Activated T-cell treated with anti-CD3 and anti-CD28 coated beads, Interleukin-2, amount 50 U/mL, for 72 hours (primary cell): ENCODE measurements at places on chromosomes 11 and 22. TPM values are rescaled to one million over a fixed set of nuclear protein-coding genes. Genes with fewer than 3 reads are reported as not detected.
A peak's percentile ranks its signal among the peaks of the same experiment; 100 is the strongest.

DNA sequence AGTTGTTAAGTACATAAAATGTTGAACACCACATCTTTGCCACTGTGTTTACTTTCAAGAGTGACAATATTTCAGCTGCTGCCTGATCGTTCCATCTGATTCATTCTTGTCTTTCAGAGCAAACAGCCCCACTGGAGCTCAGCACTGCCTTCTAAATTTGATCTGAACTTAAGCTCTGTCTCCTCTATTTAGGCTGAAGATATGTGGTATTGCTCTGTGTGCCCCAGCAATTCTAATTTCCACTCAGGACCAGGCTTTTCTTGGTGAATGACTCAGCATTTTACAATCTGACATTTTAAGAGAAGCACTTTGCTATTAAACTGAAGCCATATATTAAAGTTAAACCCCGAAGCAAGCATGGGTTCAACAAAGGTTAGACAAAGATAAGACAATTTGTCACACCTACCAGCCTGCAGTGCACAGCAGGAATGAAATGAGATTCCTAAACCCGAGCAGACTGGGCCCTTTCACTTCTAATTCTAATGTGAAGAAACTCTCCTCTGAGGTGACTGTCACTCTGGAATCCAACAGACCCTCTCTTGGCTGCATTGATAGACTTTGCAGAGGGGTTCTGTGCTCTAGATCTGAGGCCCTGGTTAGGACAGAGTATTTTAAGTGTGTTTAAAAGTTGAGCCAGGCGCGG is 41.7 kb upstream of the PLET1 start:
- no peak for DNase-seq

DNA sequence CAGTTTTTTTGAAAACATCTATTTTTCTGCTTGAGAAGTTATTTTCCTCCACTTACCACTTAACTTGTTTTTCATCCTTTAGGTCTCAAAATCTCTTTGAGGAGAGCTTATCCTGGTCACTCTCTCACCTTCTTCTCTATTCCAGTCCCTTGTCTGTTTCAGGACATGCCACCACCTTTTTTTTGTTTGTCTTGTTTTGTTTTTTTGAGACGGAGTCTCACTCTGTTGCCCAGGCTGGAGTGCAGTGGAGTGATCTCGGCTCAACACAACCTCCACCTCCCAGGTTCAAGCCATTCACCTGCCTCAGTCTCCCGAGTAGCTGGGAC is 4.6 kb upstream of the BCL2L13 start:
- no peak for DNase-seq

DNA sequence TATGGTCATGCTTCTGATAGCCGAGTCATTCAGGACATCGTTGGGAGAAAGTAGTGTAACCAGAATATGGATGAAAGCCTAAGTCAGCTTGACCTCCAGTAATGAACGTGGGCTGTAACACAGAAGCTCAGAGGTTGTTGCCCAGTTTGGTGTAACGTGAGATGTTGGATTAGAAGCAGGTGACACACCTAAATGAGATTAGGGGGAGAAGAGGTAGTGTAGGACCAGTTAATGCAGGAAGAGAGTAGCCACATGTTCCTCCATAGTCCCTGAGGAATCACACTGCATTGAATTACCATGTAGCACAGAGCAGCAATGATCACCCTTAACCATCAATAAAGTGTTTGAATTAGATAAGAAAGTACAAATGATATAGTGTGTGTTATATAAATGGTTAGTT is 20.4 kb downstream of the FBXO7 start:
- no peak for DNase-seq

DNA sequence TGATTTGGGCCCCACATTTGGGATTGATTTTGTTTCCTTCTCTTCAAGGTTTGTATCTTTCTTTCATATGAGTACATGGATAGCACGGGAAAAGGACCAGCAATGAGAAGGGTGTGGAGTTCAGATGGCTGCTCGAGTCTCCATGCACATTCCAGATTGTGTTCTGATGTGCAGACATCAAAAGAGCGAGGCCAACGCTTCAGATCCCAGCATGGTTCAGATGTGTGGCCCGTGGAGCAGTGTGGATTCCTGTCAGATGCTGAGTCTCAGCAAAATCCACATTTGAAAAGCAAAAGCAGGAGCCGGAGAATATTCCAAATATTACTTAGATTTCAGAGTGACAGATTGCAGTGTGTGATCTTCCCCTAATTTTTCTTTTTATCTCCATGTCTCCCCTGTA is 219.4 kb downstream of the DBX1 start:
- DNase-seq, result no peak

- DNase-seq, result no peak
Measured at GRCh38 chr11:126304457-126305075, 706 bp downstream of the DCPS start.

- no peak for DNase-seq
Measured at GRCh38 chr11:83051760-83052671, 19.7 kb downstream of the RAB30 start.

DNA sequence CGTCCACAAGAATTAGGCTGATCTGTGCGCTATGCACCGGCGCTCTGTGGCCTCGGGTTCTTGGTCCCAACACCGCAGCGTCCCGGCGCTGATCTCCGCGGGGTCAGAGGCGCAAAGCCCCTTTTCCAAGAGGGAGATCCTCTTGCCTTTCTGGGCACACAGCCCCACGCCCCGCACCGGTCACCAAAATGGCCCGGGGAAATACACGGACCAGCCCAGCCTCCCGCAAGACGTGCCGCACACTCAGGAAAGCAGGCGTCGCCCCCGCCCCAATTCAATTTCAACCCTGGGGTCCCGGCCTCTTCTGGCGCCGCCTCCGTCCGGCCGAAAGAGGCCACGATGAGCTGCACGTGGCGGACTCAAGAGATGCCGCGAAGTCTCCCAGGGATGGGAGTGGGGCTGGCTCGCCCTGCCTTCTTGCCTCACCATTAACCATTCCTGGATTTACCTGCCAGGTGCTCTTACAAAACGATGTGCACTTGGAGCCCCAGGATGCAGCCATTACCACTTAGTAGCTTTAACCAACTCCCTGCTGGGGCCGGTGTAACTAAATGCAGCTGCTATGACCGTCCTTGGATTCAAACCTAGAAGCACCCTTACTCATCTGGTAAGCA is 10.5 kb downstream of the PIWIL3 start:
- DNase-seq, result no peak

DNA sequence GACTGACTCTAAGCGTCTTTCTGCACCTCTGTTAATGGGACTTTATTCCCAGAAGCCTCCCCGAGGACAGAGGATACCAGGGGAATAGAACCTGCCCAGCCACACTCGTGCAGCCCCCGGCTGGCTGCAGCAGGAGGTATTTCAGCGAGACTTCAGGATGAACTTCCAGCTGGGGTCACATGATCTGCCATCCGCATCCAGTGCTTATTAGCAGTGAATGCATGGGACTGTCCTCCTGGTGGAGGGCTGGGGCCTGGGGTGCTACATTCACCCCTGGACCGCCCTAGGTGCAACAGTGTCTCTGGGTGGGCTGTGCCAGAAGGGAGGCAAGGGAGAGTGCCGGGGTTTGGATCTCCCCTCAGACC is 1.6 kb downstream of the DUSP8 start:
- DNase-seq, result no peak

DNA sequence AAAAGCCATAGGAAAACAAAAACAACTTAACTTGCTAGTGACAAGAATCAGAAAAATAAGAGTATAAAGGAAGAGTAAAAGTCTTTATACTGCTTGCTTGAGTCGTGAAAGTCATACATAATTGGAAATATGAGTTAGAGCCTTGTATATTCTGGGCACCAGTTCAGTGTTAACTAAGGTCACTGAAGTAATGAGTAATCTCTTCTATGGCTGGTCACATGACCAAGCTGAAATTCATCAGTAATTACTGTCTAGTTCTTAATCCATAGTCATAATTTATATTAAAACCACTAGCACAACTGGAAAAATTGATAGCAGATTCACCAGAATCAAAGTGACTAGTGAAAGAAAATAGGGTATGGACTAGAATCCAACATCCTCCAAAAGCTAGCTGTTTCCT is 84.4 kb upstream of the SLC5A12 start:
- DNase-seq, result no peak

DNA sequence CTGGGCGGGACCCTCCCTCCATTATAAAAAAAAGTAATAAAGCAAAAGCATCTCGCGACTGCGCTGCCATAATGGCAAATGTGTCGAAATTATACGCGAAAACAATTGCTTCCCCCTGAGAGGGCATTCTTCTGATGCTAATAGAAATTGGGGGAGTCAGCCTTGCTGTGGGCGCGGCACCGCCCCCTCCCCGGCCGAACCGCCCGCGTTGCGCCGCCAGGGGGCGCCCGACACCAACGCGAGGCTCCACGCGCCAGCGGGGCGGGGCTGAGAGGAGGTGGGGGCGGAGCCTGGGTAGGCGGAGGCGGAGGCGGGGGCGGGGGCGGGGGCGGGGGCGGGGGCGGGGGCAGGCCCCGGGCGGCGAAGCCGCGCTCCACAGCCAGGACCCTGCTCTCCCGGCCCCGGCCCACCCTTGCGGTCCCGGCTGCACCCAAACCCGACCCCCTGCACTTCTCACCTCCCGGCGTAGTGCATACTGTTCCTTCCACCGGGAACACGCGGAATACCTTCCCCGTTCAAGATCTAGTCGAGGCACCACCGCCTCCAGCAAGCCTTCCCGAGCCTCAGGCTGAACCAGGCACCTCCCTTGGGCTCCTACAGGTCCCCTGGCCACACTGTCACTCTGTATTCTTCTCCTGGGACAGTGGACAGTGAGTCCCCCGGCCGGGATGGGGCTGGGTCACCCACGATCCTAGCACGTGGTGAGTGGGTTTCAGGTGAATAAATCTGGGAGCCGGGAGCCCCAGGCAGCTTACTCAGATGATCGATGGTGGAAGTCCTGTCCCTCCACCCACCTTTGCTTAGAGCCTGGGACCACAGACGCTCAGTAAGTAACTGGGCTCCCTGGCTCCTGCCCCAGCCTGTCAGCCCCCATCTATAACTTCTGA is 15.5 kb upstream of the UPK3A start:
- DNase-seq, result peak; percentile 91

DNA sequence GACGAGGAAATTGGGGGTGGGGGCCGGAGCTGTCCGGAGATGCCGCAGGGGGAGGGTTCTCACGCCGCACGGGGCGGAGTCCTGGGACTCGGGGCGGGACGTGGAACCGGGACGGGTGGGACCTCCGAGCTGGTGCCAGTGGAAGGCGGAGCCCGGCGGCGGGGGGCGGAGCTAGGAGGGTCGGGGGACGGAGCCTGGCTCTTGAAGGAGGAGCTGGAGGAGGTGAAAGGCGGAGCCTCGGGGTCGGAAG is 271 bp downstream of the FKBP2 start:
- DNase-seq, result peak; percentile 100

DNA sequence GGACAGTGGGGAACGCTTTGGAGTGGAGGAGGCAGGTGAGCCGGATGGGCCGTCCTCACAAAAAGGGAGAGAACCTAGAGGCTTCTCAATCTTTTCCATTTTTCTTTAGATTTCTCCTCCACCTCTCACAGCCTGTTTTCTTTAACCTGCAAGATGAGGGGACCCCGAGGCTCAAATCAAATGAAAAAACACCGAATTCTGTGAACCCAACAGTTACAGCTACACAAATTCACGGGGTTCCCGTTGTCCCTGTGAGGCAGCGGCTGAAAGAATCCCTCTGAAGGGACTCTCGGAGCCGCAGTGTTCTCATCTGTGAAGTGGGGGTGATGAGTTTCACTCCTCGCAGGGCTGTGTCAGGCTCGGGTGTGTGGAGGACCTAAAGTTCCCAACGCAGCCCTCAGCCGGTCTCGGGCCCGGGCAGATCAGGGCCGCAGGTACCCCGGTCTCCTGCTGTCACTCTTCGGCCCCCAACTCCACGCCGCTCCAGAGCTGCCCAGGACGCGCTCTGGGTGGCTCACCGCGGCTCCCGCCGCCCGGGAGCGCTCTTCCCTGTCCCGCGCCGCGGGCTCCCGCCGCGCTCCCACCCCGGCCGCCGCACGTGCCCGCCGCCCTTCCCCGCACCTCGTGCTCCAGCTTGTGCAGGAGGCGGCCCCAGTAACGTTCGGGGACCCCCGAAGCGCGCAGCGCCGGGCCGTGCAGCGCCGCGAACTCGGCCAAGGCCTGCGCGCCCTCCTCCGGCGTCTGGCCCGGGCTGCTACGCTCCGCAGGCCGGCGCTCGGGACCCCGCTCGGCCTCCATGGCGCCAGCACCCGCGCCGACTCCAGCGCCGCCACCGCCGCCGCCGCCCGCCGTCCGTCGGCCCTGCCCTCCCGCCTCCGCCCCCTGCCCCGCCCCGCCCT is at the start of gene TTLL12:
TTLL12 (minus strand) TSS at position 863 of the 899 bp plus-strand sequence; CDS start at position 798, 65 bp downstream.
- peak; percentile 76 for DNase-seq

DNA sequence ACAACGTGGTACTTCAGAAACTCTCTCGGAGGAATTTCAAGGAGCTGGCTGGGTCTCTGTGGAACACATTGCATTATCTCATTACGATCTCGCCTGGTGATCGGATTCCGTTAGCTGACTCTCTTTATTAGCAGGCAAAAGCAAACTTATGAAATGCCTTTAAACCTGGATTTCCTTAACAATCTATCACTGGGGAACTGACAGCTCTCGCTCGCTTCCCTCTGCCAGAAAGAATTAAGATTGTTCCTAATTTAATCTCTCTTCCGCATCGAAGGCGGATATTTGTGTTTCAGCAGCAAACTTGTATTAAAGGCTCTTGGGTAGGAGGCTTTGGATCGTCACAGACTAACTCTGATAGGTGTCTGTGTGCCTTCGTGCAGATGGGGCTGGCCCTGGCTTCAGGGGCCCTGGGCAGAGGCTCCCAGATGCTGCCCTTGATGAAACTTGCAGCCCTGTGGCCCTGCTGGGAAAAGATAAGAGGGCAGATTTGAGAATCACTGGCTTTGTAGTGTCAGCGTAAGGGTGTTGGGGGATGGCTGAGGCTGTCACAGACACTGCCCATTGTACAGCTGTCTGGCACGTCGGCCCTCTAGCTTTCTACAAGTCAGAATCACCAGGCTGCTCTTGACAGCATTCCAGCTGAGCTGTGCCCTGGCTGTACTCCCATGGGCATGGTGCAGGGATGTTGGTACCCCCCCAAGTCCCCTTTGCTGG is 162.2 kb upstream of the NECTIN1 start:
- DNase-seq, result no peak

DNA sequence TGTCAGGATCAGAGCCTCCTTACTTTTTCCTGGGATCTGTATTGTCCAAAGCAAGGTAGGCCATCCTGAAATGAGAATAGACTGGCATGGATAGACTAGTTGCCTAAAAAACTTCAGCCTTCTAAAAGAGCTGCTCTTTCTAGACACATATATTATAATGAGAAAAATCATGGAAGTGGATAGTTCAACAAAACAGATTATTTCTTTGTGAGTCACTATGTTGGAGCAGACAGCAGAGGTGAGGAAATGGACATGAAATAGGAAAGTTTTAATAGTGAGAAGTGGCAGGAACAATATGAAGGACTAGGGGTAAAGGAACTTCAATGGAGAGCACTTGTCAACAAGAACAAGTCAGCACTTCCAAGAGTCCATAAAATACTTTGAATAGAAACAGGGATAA is 101.9 kb upstream of the ANO3 start:
- DNase-seq, result no peak

- DNase-seq, result no peak
Measured at GRCh38 chr11:68938088-68938487, 34.4 kb downstream of the IGHMBP2 start.

GRCh38 chr11:83363312-83363711 is 77.1 kb upstream of the CCDC90B start:
- DNase-seq, result no peak

- DNase-seq, result no peak
Measured at GRCh38 chr11:94130298-94131046, 1.8 kb downstream of the PANX1 start.

- DNase-seq, result no peak
Measured at GRCh38 chr11:104736502-104736901, 161.8 kb downstream of the CASP12 start.

The SLC25A18 gene
- not detected for total RNA-seq

The PRDM10 gene
- 5.4 TPM for total RNA-seq

The DGCR2 gene
- total RNA-seq, result 28.5 TPM

The CCDC88B gene
- 119 TPM for total RNA-seq

The ASCL2 gene
- 1.7 TPM for total RNA-seq

The TIMP3 gene
- 0.07 TPM for total RNA-seq

The MAPK11 gene
- total RNA-seq, result 27.1 TPM

The SYT7 gene
- not detected for total RNA-seq
